Esophagus mucosa (tissue), 1 donor: ENCODE measurements at places on chromosomes 13 and 19.

DNA sequence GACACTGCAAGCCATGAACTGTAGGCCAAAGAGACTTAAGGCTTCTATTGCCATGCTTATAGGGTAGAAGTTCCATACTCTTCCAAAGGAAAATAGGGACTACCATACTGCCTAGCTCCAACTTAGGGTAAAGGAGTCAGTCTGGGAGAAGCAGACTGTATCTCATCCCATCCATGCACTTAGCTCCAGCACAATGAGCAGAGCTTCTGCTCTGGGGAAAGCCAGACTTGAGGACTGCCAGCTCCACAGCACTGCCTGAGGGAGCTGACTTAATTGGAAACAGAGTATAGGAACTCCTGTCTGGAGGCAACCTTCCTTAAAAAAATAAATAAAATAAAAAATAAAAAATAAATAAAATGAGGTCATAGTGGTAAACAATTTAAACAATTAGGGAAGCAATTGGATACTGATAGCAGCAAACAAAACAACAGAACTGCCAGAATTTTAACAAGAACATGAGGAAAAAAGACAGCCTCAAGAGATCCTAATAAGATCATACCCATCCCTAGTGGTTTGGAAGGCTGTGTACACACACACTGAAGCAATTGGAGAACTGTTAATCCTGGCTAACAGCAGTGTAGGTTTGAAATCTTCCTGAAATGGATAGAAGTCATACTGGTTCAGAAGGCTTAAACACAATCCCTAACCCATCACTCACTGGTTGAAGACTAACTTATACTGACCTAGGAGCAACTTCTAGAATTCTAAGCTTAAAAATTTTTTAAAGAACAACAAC is 550.1 kb downstream of the TBC1D4 start:
- ATAC-seq: no peak

GRCh38 chr13:108120302-108120701 is 95.0 kb downstream of the LIG4 start:
- ATAC-seq: no peak

DNA sequence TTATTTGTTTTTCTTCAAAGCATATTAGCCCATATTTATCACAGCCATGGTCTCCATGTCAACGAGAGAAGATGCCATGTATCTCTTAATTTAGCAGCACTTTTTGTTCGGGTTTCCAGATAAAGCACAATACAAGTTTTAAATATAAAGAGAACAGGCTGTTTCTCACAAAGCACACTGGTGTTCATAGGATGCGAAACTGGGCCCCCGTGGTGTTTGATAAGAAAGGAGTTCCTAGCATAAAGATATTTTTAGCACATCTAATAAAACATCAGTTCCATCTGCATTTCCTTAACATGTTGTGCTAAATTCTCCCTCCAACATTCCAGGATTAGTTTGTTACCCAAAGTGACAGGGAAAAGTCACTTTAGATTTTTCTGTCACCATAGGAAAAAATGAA is 72.4 kb upstream of the EDNRB start:
- ATAC-seq: no peak

GRCh38 chr13:68214691-68215415 is 984.7 kb upstream of the PCDH9 start:
- ATAC-seq: no peak

DNA sequence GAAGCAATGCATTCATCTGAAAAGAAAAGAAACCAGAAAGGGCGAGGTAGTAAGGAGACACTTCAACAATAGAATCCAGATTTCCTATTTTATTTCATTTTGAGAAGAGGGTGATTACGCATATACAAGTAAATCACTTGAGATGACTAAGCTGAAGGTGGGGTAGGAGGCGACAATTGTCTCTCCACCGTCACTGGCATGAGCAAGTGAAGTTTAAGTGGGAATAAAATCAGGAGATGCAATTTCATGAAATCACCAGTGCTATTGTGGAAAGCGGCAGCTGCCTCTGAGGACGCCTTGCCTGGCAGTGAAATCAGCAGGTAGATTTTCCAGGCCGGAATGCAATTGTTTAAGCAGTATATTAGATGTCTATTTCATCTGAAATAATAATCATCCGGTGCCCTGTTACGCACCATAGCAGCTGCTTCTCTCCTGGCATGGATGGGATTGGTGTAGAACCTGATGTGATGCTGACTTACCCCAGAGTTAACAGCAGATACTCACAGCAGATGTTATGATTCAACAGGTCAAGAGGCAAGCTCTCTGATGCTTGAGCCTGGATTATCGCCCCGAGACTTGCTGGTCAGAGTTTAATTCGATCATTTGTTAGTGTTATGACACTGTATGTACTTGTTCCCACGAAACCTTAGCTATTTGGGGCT is 64.3 kb downstream of the RASL11A start:
- ATAC-seq: no peak

DNA sequence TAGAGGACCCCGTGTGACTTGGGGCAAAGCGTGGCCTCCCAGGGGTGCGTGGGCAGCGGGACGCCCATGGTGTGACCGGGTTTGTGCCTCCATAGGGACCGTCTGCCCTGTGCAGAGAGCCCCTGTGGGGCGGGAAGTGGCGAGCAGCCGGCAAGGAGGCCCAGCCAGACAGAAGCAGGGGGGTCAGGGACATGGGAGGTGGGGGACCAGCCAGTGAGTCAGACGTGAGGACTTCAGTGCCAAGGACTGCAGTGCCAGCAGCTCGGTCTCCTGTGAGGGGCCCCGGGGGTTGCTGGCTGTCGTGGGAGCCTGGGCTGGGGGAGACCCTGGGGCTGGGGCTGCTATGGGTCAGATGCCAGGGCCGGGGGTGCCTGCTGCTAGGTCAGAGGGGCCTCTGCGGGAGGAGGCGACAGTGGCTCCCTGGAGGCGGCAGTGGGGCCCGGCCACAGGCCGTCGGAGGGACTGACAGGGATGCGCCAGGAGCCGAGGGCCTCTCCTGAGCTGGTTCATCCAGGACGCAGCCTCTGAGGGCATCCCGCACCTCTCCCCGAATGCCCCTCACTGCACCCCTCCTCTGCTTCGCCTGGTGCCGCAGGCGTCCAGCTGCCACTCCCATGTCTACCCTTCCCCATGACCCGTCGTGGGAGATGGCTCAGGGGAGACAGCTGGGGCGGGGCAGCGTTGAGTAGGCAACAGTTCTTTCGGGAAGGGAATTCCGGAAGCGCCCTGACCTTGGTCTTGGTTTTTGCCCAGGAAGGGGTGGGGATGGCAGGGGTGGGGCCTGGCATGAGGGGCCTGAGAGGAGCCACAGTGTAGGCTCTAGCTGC is 80.0 kb downstream of the KDM4B start:
- ATAC-seq: peak; percentile 6

DNA sequence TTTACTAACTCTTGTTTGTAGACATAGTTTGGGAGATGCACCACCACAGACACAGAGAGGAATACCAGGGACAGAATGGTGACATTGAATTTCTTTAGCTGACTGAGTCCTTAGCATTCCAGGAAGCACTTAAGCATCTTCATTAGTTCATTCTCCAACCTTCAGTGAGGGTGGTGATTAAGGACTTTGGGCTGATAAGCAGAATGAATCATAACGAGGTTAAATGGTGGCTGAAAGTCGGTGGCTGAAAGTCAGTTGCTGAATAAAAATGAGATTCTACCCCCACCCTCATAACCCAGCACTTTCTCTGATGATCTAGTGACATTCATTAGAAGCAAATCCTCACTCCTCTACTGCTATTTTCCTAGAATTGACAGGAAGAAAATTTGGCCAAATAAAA is 10.6 kb downstream of the PCDH8 start:
- ATAC-seq: no peak

DNA sequence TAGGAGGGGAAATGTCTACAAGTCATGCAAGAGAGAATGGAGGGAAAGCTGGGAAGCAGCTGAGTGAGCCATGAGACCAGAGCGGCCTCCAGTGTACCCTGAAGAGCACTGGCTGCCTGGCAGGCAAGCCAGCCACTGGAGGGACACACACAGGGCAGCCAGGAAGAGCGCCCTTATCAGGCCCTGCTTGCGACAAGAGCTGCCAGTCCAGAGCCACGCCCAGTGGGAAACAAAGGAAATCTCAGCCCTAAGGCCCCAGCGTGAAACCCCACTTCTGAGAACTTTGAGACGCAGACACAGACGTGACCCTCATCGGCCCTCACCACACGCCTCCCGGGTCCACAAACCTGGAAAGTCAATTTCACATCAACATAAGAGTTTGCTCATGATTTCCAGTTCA is 105.0 kb downstream of the STK24 start:
- ATAC-seq: no peak

DNA sequence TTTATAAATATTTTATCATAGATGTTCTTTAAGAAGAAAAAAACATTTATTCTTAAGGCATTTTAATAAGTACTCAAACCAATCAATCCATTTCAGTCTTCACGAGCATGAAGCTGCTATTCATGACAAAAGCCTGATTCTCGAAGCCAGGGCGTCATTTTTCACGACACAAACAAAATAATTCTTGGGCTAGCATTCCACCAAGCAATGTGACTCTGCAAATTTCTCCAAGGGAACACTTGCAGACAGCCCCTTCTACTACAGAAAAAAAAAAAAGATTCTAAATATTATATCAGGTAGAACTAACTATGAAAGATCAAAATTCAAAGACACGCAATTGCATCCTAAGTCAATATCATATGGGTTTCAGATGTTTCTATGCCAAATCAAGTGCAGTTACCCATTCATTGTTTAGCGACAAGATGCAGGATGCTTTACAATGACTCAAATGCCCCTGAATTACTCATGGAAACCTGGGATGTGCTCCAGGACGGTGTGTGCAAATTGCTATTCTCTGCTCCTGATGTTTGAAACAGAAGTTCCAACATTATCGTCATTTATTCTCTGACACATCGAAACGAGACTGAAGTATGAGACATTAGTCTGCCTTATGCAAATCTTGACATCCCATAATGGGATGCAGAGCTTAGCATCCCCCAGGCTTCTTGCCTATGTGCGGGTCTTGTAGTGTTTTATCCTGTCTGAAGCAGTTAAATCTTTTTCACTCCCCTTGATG is 517.7 kb downstream of the MYO16 start:
- peak; percentile 44 for ATAC-seq

DNA sequence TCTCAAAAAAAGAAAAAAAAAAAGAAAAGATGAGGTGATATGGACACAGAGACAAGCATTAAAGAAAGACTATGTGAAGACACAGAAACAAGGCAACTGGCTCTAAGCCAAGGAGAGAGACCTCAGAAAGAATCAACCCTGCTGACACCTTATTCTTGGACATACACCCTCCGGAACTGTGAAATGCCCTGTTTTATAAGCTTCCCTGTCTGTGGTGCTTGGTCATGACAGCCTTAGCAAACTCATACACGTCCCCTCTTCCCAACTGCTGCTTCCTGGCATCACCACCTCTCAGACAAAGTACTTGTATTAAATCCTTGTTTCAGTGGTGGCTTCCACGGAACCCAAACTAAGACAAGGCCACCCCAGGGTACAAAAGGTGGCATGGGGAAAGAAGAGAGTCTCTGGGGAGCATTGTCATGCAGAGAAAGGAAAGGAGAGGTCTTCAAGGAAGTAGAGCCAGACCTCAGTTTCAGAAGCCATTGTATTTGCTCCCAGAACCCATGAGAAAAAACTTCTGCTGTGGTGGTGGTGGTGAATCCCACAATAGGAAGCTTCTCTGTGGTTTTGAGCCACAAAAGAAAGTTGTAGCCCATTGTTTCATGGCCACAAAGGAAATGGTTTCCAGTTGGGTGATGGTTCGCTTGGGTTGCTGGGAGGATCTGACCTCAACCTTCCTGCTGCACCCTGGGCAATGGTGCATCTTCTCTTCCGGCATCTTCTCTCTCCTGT is 16.3 kb upstream of the TSPAN16 start:
- peak; percentile 49 for ATAC-seq

- ATAC-seq: no peak
These were observed 66.3 kb downstream of the LMO7 start for GRCh38 chr13:75702476-75702875.

GRCh38 chr13:64130600-64130999 is 2715.0 kb upstream of the PCDH20 start:
- ATAC-seq: no peak
